ENCODE measurements at places on chromosomes 3 and 15.

DNA sequence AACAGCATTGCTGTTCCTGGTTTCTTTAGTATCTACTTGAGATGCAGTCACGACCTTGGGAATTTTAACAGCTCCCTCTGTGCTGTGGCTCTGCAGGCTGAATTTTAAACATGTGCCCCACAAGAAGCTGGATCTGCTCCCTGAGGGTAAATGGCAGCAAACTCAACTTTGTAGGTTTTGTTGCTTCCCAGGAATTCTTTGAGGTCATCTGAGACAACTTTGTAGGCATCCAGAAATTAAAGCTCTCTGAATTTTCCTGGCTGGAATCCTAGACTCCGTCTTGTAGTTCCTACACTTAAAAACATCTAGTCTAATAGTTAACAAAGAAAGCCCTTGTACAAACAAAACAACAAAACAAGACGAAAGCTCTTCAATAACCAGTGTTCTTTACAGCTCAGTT, 366.3 kb downstream of the FEZF2 start:
- no peak for DNase-seq

- DNase-seq, result no peak
Measured at GRCh38 chr15:38688761-38689160, 124.1 kb upstream of the RASGRP1 start.

DNA sequence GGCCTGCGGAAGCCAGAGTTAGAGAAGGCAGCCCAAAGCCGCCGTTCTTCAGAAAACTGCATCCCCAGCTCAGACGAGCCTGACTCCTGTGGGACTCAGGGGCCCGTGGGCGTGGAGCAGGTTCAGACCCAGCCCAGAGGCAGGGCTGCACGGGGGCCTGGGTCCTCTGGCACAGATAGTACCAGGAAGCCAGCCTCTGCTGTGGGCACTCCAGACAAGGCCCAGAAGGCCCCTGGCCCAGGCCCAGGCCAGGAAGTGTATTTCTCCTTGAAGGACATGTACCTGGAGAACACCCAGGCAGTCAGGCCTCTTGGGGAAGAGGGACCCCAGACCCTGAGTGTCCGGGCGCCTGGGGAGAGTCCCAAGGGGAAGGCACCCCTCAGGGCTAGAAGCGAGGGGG, 23.1 kb downstream of the ALPK3 start:
- DNase-seq, result no peak

DNA sequence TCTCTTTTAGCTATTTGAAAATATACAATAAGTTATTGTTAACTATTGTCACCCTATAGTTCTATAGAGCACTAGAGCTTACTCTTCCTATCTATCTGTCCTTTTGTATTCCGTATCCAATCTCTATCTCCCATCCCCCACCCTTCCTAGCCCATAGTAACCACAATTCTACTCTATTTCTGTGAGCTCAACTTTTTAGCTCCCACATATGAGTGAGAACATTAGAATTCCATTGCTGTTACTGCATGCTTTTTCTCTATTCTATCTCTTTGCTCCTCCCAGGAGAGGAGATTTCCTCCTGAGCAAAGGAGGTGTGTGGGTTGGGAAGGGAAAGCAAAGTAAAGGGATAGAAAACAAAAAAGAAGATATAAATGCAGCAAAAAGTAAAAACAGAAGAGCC, 105.6 kb upstream of the SLC4A7 start:
- DNase-seq, result no peak

DNA sequence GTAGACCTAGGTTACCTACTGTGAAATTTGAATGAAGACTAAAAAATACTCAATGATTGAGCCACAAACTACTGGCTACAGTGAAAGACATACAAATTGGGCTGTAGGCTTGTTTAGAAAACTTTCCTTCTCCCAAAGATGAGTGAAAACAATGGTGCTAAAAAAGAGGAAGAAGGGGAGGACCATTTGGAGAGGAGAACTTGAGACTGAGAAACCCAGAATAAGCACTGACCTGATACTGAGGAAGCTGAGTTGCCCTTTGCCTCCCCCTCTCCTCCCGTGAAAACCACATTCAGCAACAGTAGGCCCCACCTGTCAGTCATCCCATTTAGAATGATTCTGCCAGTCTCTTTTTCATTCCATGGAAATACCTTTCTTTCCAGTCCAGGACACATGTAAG, 484.0 kb upstream of the TGFBR2 start:
- no peak for DNase-seq

- DNase-seq, result no peak
Measured at GRCh38 chr3:137000039-137000438, 42.3 kb downstream of the IL20RB start.

GRCh38 chr15:100878648-100879047, 983 bp upstream of the ALDH1A3 start:
- DNase-seq, result no peak

Measured in skeletal muscle cell (primary cell).